ENCODE measurements at places on chromosomes 3 and 15.

DNA sequence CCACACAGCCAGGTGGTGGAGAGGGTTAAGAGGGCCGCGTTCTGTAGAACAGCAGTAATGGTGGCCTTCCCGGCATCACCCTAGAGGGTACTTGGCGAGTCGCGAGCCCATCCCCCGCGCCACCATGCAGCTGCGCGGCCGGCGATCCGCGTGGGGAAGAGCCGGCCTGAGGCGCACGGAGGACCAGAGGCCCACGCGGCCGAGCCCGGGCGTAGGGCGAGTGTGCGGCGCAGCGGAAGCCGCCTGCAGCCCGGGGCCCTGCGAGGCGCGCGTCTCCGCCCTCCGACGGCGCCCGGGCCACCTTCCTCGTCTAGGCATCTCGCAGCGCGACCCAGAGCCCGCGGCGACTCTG, 423 bp downstream of the TKT start:
- DNase-seq = peak; percentile 37

GRCh38 chr15:68375716-68376220, 56.2 kb downstream of the ITGA11 start:
- no peak for DNase-seq

- DNase-seq = no peak
These were observed 60.6 kb downstream of the CHAC1 start for GRCh38 chr15:41013691-41014414.

- DNase-seq = no peak
These were observed 100.5 kb downstream of the OSBPL10 start for GRCh38 chr3:31880482-31881078.

- no peak for DNase-seq
These were observed 50.0 kb upstream of the ARHGEF26 start for GRCh38 chr3:154071146-154071545.

DNA sequence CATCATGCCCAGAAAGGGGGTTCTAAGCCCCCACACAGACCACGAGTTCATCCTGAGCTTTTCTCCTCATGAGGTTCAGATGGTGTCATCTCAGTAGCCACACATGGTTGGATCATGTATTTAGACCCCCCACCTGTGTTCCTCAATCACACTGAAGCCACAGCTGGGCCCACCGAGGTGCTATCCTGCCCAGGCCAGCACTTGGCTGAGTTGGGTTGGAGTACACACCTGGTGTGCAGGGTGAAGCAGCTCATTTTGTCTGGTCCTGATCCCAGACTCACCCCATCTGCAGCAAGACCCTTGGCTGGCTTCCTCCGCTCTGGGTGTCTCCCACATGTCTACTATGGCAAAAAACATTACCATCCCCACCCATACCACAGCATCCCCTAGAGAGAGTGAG, 41.9 kb downstream of the ACAA1 start:
- no peak for DNase-seq

GRCh38 chr15:89623165-89623564, 32.1 kb downstream of the KIF7 start:
- no peak for DNase-seq

All from hindlimb muscle (tissue), 1 donor.